Right cardiac atrium (tissue), 5 donors: ENCODE measurements at places on chromosomes 12 and 14. TPM values are rescaled to one million over a fixed set of nuclear protein-coding genes. Genes with fewer than 3 reads are reported as not detected.

The SSPN gene
- 107 TPM for total RNA-seq

GRCh38 chr12:85996280-85996679 is 122.2 kb downstream of the NTS start:
- no peak for DNase-seq

DNA sequence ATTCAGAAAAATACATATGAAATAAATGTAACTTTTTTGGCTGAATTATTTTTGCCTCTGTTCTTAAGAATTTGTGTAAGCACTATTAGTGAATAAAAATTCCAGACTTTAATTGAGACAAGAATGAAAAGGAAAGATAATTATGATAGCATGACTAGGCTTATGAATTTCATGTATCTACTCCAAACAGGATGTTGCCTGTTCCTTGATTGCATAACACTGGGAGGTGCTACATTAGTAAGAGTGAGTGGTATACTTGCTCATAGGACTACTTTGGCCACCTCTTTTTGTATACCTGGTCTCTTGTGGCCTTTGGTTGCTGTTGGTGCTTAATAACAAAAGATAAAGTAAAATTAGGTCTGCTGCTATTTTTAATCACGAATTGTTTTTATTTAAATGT is 112.8 kb downstream of the NAV3 start:
- no peak for DNase-seq

The TMCC3 gene
- total RNA-seq = 6.7 TPM

The CIPC gene
- total RNA-seq = 64.4 TPM
